ENCODE measurements at places on chromosomes 5 and 9.

DNA sequence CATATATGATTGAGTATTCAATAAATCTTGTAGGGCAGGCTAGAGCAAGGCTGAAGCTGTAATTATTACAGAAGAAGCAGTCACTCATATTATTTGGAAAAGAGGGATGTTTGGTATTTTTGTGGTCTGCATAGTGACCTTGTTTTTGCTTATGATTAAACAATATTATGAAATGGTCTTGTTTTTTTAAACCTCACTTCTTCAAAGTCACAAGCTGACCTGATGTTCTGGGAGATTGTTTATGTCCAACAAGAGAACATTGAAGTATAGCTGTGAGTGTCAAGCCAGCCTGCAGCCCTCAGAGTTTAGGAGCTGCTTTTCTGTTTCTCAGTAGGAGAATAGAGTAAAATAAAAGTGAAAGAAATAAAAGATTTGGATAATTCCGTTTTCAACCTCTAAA, 342.2 kb downstream of the LRRC70 start:
- no peak for DNase-seq

DNA sequence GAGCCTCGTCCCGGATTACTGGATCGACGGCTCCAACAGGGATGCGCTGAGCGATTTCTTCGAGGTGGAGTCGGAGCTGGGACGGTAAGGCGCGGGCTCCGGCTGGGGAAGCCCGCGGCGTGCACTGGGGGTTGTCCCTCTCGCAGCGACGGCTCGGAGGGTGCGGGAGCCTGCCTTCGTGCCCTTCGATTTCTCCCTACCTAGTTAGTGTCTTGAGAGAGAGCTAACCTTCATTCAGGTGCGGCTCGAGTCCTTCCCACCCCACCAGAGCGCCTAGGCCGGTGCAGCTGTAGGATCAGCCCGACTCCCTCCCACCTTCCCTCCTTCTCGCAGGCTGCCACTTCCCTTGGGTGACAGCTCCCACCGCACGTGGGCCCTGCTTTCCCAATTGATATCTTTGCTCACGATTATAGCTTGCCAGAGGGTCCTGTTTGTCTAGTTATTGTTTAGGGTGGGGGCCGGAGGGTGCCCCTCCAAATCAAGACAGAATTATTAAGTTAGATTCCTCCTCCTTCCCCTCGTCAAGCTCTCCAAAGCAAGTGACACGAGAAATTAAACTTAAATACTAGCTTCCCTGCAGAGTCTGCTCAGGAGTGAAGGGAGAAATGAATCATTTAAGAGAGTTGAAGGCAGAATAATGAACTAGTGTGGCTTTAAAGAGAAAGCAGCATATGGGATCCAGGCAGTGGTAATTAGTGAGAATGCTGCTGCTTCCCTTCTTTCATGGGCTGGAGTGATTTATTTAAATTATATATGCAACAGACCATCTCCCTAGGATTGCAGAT, 569 bp downstream of the CAMK4 start:
- DNase-seq, result no peak

GRCh38 chr5:141040093-141040770, 10.9 kb upstream of the PCDHB1 start:
- DNase-seq, result peak; percentile 67

GRCh38 chr5:61638476-61638875, 306.4 kb downstream of the ZSWIM6 start:
- DNase-seq, result no peak

DNA sequence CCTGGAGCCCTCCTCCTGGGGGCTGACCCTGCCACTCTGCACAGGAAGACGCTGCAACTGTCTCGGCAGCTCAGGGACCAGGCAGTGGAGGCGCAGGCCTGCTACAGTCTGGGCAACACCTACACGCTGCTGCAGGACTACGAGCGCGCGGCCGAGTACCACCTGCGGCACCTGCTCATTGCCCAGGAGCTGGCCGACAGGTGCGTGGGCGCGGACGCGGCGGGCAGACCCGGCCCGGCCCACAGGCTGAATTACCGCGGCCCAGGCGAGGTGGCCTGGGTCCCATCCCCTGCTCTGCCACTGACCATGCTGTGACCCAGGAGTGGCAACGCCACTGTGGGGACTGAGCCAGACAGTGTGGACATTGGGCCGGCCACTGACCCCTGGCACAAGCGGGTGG, 11.2 kb downstream of the GPSM1 start:
- DNase-seq, result no peak

GRCh38 chr9:105308461-105309341, 64.2 kb downstream of the SLC44A1 start:
- no peak for DNase-seq

DNA sequence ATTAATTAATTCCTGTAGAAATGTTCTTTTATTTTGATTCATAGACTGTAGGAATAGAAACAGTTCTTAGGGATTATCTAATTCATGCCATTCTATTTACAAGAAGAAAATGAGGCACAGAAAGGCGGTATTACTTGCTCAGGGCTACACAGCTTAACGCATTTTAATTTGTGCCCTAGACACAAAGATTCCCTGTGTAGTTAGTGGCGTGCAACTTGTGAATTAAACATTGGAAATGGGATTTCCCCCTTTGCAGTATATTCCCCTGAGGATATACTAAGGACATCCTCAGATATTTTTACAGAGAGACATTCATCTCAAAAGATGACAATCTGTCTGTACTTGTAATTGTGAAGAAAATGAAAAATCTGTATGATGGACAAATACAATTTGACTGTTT, 108.1 kb downstream of the SGCD start:
- no peak for DNase-seq

GRCh38 chr9:95796029-95796428, 79.5 kb upstream of the ERCC6L2 start:
- DNase-seq, result no peak

- DNase-seq, result no peak
These were observed 323.0 kb upstream of the PRR16 start for GRCh38 chr5:120141076-120141475.

- DNase-seq, result no peak
These were observed 74.4 kb upstream of the FCN1 start for GRCh38 chr9:134991808-134992754.

DNA sequence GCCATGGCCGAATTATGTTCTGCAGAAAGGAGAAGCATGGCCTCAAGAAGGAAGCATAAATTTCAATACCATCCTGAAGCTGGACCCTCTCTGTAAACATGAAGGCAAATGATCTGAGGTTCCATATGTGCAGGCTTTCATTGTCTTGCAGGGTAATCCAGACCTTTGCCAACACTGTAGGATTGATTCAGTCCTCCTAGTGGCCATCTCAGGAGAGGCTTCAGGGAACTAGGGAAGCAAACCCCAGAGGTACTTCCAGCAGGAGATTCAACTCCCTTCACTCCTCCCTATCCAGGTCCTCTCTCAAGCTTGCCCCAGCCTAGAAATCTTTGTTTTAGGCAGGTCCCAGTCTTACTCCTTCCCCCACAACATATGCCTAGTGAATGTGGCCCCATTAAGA, 99.3 kb upstream of the HCN1 start:
- no peak for DNase-seq

GRCh38 chr5:133108481-133108921, 56.7 kb downstream of the HSPA4 start:
- no peak for DNase-seq

Data from nephron progenitor cell (in vitro differentiated cells).